ENCODE measurements at places on chromosomes 11 and 22.

- DNase-seq: no peak
Measured at GRCh38 chr11:47955061-47955755, 25.2 kb upstream of the PTPRJ start.

- peak; percentile 10 for DNase-seq
Measured at GRCh38 chr11:6927030-6927617, 898 bp downstream of the ZNF215 start.

DNA sequence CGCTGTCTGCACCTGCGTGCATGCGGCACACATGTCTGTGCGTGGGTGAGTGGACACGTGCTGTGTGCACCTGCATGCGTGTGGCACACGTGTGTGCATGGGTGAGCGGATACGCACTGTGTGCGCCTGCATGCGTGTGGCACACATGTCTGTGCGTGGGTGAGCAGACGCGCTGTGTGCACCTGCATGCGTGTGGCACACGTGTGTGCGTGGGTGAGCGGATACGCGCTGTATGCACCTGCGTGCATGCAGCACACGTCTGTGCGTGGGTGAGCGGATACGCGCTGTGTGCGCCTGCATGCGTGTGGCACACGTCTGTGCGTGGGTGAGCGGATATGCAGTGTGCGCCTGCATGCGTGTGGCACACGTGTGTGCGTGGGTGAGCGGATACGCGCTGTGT, 27.1 kb upstream of the ACR start:
- DNase-seq: no peak

DNA sequence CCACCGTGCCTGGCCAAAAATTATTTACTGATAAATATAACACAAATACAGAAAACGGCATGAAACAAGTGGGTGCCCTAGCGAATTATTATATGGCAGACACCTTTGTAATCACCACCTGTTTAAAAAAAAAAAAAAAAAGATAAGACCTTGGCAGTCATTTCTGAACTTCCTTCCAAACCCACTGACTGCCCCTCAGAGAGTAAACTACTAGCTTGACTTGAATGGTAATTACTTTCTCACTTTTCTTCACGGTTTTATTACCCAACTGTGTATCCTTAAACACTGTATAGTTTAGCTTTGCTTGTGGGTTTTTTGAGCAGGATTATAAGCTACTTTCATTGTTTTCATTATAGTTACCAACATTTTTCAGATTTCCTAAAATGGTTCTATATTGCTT, 23.7 kb downstream of the SFI1 start:
- no peak for DNase-seq

DNA sequence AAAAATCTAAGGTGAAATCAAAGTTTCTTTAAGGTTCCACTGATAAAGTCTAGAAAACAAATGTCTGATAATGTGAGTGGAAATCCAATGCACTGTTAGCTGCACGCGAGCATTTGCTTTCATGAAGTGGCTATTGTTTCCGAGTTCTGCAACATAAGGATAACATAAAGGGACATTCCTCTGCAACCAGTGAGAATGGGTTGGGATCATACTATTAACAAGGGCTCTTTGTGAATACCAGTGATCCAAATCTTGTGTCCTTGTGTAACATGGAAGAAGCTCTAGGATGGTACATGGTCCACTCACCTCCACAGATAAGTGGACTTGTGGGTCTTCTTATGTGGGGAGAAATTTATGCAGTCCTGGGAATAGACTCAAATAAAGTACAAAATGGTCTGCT, 24.6 kb downstream of the APIP start:
- DNase-seq: no peak

GRCh38 chr11:1989953-1990352, 7.7 kb downstream of the H19 start:
- no peak for DNase-seq

DNA sequence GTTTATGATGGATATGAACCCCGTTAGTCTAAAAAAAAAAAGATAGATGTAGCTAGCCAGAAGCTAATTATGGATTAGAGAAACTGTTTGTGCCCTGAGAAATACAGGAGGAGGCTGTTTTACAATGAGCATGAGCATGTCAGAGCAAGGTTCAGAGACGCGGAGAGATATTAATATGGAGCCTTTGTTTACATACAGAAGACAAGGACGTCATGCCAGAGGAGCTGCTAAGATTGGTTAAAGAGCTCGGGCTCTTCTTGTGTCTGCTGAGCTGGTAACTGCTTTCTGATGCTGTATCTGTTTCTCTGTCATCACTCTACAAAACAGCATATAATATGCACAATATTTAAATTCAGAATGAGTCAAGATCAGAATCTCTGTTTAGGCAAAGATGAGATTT, 24.9 kb upstream of the CCDC89 start:
- DNase-seq: no peak

DNA sequence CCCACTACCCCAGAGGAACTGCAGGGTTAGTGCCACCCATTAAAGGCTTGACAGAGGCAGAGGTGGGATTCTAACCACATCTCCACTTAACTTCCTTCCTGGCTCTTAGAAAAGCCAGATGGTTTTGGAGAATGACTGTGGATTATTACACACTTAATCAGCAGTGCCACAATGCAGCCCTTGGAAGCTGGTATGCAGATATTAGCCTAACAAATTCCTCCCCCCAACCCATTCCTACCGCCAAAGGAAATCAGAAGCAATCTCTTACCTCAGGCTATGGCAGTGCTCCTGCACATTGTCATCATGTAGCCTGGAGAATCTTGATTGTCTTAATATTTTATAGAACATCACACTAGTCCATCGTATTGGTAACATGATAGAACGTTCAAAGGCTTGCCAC, 23.2 kb upstream of the NRGN start:
- no peak for DNase-seq

DNA sequence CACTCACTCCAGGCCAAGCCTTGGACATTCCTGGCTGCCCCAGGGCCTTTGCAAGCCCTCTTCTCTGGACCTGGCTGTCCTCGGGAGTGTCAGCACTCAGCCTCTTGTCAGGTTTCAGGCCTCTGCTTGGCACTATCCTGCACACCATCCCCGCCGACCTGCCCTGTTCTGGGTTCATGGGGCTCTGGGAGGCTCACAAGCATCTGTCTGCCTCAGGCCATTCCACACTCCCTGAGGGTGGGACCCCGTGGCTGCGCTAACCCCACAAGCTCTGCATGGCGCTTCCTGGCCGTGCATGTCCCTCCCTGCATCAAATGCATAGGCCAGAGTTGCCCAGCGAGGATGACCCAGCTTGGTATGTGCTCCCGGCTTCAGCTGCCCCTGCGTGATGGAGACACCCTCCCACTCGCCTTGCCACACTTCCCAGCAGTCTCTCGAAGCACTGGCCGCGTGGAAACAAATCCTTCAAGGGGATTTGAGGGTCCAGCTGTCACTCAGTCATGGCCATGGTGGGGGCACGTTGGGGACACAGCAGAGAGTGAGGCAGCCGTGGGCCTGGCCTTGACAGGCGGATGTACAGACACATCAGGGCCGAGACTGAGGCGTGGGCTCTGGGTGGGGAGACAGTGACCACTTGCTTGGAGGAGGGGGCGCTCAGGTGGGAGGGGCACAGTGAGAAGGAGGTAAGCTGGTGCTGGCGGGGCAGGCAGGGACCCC, 87.3 kb downstream of the KCNQ1 start:
- no peak for DNase-seq

DNA sequence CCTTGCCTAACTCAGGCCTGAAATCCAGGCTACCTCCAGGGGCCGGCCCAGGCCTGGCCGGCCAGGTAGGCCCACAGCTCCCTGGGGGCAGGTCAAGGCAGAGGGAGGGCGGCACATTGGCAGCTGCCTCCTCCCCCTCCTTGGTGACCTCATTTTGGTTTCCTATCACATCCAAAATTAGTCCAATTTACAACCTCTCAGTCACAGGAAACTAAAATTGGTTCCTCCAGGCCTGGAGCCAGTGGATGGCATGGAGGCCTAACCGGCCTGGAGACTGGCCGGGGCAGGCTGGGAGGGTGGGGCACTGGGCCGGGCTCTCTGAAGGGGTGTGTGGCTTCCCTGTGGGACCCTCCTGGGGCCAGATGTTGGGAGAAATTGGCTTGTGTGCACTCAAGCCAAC, 35.9 kb downstream of the LRRC10B start:
- DNase-seq: no peak

DNA sequence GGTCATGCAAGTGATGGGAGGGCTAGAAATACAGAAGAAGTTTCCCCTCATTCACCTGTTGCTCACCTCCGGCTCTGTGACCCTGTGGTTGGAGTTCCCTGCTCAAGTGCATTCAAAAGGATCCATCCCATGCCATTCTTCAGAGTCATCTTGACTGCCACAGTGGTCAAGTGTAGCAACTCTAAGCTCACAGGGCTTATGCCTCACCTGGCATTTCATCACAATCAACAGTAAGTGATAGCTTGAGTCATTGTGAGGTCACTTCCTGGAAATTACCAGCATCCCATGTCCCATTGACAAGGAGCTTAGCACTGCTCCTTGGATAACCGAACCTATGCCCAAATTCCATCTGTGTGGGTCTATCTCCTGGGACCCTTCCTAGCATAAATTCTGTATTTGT, 55.6 kb downstream of the OR4C45 start:
- DNase-seq: no peak

DNA sequence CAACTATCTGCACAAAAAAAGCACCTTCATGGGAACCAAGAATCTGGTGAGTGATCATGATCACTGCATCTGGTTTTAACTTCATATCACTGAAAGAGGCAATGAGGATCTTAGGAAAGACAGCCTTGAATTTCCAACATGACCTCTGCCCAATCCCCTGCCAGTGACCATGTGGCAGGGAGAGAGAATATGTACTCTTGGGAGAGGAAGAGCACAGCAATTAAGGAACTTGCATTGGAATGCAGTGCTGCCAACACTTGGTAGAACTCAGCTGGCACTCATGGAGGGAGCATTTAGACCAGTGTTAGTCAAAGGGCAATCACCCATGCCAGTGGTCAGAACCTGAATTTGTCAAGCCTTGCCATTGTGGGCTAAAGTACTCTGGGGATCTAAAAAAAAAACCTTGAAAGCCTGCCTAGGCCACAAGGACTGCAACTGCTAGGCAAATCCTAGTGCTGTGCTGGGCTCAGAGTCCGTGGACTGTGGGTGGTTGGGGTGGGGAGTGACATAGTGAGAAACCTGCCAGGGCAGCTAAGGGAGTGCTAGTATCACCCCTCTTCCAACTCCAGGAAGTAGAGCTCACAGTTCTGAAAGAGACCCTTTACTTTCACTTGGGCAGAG, 23.1 kb downstream of the JRKL start:
- no peak for DNase-seq

DNA sequence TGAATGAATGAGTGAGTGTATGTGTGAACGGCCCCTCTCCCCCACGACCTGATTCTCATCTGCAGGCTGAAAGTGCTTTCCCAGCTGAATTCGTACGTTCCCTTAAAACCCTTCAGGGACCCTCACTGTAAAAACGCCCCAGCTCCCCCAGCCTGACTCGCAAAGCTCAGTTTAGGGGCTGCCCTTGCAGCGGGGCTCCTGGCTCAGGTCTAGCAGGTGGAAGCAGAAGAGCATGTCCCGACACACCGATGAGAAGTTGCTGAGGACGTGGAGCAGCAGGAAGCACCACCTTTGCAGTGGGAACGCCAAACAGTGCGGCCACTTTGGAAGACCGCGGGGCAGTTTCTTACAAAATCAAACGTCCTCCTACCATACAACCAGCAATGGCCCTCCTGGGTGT, 3.6 kb upstream of the MRPL23 start:
- no peak for DNase-seq

GRCh38 chr22:17368554-17369438, 464 bp upstream of the CECR2 start:
- DNase-seq: peak; percentile 70

GRCh38 chr11:47723041-47723440, 7.9 kb upstream of the AGBL2 start:
- DNase-seq: no peak

- DNase-seq: no peak
Measured at GRCh38 chr22:42763965-42764480, 43.4 kb upstream of the A4GALT start.

- DNase-seq: no peak
Measured at GRCh38 chr11:117584056-117584830, 212.8 kb downstream of the DSCAML1 start.

DNA sequence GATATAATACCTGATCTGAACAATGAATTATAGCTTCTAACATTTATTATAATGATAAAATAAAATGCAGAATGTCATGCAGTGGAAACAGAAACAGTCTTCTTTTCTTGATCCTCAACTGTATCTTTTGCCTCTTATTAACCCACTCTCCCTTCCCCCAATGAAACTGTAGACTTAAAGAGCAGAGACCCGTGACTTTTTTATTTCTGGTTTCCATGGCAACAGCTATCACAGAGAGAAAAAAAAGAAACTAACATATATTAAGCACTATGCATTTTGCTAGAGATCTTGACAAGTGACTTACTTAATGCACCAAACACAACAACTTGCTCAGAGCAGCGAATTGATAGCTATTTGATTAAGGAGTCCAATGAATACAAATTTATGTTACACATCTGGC, 69.3 kb downstream of the RAB38 start:
- no peak for DNase-seq

All from spinal cord (tissue), 10 donors.